GOT3 (cell line): ENCODE measurements at places on chromosomes 6 and 20.

- DNase-seq = no peak
Measured at GRCh38 chr20:13119583-13119982, 101.5 kb upstream of the ISM1 start.

DNA sequence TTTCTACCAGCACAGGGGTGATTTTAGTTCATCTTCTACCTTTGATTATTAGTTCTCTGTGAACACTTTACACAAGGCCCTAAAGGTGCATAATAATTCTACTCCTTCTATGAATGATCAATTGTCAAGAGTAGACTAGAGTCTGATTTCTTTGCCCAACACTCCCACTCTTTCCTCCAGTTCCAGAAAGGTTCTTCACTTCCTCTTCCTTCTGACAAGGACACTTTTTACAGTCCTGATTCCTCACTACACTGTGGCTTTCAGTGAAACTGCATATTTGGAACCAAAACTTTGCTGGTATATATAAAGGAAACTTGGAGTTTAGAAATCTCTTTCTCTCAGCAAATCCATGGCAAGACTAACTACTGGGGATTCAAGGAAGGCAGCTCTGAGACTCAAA, 10.6 kb upstream of the RSPO3 start:
- DNase-seq = no peak

DNA sequence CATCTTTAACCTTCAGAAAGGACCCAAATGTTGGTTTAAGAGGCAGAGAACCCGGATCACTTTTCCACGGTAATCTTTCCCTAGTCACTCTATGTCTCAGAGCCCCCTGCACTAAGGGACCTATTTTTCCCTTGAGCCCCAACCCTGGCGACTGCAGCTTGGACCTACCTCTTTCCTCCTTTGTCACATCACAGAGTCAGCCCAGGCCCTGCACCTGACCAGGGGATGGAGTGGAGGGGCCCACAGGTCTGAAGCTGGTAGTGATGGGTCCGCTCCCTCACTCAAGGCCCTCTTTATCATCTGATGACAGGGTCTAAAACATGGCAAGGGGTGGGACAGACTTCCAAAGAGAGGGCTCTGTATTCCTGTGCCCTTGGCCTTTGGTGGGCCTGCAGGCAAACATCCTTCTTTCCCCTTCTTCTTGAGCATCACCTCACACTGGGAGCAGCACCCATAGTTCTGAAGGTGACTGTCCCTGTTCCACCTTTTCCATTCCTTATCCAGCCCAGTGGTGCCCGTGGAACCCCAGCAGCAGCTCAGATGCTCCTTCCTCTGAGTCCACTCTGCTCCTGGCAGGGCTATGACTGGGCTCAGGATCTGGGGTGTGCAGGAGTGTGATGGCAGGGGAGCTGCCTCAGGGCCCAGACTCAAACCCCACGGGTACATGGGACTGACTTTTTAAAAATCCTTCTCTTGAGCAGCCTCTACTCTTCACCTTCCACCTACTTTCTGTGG, 6.3 kb downstream of the RAET1L start:
- no peak for DNase-seq

GRCh38 chr6:115004982-115005381, 662.2 kb upstream of the HS3ST5 start:
- DNase-seq = no peak

GRCh38 chr20:21528870-21529269, 15.0 kb upstream of the NKX2-2 start:
- no peak for DNase-seq
